ENCODE measurements at places on chromosomes 1 and 21.

- peak; percentile 36 for DNase-seq
These were observed 212.2 kb downstream of the LYPLAL1 start for GRCh38 chr1:219385787-219386427.

GRCh38 chr1:198543670-198544260 lies 3.3 kb upstream of the ATP6V1G3 start:
- no peak for DNase-seq

- no peak for DNase-seq
These were observed 414.4 kb downstream of the PTBP2 start for GRCh38 chr1:97135972-97136371.

GRCh38 chr1:183753464-183753891 lies 51.4 kb upstream of the RGL1 start:
- DNase-seq: no peak

GRCh38 chr1:157880621-157881020 lies 39.0 kb upstream of the CD5L start:
- DNase-seq: no peak

DNA sequence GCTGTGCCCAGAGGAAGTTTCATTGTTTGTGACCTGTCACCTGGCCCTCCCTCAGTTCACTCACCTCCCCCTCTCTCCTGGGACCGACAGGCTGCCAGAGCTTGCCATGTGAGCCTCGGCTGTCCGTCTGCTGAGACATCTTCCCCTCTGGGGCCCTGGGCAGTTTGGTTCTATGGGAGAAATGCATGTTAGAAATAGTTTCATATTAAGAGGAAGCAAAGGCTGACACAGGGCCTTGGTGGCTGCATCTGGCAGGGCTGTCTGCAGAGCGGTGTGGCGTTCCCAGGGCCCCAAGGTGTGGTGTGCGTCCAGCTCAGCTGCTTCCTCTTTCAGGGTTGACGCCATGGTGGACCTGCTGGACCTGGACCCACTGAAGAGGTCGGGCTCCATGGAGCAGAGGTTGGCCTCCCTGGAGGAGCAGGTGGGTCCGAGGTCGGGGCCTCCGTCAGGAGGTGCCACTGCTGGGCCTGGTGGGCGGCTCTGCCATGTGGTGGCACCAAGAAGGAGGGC lies 31.9 kb upstream of the LRRC3 start:
- DNase-seq: no peak

DNA sequence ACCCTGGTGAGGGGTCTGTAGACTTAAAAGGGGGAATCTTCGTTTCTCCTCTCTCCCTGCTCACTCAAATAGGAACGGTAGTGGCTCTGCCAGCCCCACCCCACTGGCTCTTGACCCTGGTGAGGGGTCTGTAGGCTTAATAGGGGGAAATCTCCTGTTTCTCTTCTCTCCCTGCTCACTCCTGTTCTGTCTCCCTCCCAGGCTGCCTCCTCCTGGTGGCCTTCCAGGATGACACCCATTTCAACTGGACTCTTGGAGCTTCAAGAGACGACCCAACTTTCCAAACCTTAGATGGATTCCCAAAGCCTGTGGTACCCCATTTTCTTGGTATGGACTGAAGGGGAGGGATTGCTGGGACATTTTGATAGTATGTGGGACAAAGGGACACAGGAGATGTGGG lies 1.4 kb upstream of the EPHB2 start:
- DNase-seq: no peak
